MCF 10A (cell line): ENCODE measurements at places on chromosomes 2 and 18. TPM values are rescaled to one million over a fixed set of nuclear protein-coding genes. Genes with fewer than 3 reads are reported as not detected.

DNA sequence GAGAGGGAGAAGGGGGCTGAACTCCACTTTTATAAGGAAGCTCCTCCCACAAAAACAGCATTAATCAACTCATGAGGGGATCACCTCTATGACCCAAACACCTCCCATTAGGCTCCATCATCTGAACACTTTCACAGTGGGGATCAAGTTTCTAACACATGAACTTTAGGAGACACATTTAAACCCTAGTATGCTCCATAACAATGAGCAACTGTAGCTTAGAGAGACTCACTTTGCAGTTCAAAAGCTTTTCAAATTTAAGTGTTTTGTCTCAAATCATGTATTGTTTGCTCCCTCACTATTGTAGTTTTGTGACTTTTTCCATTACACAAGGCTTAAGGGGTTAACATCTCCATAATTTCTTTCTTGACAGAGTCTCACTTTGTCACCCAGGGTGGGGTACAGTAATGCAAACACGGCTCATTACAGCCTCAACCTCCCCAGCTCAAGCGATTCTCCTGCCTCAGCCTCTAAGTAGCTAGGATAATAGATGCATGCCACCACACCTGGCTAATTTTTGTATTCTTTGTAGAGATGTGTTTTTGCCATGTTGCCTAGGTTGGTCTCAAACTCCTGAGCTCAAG lies 352.7 kb upstream of the CDH20 start:
- no peak for DNase-seq

The SKA1 gene
- total RNA-seq = 7.8 and 18.7 TPM in 2 replicates

DNA sequence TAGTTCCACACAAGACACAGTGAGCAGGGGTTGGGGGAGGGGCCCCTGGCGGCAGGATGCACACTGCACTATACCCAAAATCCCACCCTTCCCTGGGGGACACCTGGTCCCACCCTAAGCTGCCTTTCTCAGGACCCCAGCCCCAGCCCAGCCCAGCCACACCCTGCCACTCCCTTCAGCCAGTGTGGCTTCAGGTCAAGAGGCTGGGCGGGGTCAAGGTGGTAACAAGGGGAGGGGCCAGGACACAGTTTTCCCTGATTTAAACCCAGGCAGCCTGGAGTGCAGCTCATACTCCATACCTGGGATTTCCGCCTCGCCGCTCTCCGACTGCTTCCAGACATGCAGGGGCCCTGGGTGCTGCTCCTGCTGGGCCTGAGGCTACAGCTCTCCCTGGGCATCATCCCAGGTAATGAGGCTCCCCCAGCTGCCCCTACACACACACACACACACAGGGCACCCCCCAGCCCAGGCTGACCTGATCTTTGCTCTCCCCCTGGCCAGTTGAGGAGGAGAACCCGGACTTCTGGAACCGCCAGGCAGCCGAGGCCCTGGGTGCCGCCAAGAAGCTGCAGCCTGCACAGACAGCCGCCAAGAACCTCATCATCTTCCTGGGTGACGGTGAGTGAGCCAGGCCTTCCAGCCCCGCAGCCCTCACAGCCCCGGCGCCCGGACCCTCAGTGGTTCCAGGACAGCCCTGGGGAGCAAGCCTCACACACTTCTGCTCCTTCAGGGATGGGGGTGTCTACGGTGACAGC lies at the start of gene ALPG:
ALPG (plus strand) TSS at position 289 of the 755 bp plus-strand sequence; CDS start at position 340, 51 bp downstream.
- DNase-seq = no peak

DNA sequence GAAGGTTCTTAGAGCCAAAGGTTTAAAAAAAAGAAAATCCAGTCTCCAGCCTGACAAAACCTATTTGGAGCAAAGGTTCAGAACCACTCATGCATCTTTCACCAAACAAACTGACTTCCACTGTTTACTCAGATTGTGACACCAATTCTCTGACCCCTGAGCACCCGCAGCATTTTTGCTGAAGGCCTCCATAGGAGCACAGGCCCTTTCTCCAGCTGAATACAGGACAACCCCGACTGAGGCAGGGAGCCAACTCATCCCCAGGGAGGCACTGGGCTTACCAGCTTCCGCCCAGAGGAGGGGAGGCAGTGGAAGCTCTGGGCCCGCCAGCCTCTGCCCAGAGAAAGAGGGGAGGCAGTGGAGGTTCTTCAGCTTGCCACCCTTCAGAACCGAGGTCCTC lies 51.0 kb upstream of the CNGA3 start:
- DNase-seq = no peak

DNA sequence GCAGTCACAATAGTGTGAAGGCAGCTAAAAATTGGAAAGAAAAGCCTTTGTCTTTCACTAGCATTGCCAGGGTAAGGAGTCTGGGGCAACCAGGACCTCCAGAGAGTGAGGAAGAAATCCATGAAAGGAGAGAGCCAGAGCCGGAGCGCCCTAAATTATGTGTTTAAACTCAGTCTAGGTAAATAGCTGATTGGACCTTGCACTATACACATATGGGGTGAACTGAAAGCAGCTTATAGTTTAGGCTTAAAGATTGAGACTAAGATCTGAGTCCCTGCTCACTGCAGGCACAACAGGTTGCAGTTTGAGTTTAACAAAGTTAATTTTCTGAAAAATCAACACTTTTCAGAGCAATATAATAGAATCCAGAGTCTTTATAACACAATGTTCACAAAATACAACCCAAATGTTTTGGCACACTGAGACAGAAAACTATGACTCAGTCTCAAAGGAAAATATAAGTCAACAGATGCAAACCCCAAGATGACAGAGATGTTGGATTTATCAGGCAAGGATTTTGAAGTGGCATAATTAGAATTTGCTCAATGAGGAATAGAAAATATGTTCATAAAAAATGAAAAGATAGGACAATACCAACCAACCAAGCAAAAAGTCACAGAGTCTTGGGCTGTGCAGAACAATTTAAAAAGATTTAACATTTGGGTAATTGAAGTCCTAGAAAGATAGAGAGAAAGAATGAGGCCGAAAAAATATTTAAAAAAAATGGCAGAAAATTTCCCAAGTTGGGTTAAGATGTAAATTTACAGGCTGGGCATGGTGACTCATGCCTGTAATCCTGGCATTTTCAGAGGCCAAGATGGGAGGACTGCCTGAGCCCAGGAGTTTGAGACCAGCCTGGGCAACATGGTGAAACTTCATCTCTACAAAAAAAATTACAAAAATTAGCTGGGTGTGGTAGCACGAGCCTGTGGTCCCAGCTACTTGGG lies 39.6 kb downstream of the DOK1 start:
- no peak for DNase-seq

- DNase-seq = peak; percentile 10
Measured at GRCh38 chr2:15177103-15177502, 384.0 kb downstream of the NBAS start.

DNA sequence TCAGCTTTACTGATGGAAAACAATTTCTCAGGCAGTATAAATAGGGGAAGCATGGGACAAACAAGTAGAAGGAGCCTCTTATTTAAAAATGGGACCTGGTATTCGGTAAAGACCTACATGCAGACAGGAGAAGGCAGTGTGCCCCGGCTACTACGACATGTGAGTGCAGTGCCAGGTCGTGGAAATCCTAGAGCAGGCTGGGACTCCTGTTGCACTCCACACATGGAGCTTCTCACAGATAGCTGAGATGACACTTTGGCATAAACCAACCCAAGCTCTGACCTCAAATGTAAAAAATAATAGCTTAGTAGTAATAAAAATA lies 885 bp upstream of the DSEL start:
- no peak for DNase-seq

DNA sequence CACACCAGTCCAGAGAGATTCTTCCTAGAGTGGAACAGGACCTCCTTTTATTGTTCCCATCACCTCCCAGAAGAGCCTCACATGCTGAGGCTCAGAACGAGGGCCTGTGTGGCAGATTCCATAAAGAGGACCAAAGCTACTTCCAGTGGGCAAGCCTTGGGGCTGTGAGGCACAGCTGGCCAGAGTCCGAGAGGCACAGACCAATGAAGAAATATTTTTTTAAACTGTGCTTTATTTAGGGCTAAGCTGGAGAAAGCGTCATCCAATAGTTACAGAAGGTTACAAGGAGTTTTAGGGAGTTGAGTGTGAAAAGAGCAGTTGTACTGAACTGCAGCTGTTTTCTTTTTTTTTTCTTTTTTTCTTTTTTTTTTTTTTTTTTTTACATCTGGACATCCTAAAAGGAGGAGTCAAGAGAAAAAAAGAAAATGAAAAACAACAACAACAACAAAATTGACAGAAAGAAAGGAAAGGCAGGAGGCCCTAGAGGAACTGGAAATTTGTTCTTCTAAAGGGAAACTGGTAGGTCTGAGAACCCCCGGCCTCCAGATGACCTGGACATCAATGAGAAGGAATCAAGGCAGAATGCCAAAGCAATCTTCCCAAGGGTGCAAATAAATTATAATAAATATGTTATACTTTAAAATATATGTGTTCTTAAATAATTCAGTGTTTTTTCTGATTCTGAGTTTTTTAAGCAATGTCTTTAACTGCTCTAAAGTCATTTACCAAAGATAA lies 322.6 kb downstream of the CELF4 start:
- DNase-seq = no peak

DNA sequence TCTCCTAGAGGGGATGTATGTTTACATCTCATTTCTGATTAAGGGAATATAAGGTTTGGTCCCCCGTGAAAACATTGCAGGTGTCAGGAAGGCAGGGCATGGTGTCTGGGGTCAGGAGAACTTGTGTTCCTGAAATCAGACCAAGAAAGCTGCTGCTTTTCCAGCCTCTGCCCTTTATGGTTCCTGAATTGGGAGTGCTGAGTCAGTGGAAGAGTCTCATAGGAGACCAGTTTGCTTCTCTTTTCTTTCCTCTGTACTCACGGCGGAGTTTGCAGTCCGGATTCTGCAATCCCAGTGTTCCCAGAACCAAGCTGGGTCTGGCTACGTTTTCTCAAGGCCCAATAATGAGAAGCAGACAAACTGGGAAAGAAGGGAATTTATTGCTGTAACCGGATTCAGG lies 5.1 kb upstream of the MARCO start:
- DNase-seq = no peak

The FIGN gene
- 9.0 and 11.7 TPM in 2 replicates for total RNA-seq

The POTEI gene
- total RNA-seq = not detected in 2 replicates

The ITGB1BP1 gene
- 124 and 125 TPM in 2 replicates for total RNA-seq
